ENCODE measurements at places on chromosomes 7 and 10.

DNA sequence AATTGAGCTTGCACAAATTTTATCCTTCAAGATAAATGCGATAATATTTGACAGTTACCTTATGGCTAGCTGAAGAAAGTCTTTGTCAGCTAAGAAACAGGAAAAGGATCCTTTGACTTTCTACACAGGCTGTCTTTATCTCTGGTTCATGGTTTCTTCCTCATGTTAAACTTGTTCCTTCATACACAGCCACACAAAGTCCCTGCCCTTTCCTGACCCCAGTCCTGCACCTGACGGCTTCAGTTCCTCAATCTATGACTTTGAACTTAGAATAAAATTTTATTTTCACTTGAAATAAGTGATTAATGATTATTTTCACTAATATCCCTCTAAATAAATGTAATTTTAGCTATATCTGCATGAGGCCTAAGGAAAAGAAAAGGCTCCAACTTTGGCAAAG is 77.8 kb upstream of the PRSS1 start:
- no peak for DNase-seq

DNA sequence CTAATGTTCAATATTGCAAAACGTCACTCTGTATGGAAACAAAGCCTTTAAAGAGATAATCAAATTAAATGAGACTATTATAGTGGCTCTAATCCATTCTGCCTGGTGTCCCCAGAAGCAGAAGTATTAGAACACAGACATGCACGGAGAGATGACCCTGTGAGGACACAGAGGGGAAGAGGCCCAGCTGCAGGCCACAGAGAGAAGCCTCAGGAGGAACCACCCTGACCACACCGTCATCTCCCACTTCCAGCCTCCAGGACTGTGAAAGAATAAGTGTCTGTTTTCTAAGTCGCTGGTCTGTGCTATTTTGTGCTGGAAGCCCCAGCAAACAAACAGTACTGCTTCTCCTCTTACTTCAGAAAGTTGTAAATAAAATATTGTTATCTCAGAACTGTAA is 283.5 kb upstream of the ADARB2 start:
- DNase-seq = no peak

- peak; percentile 3 for DNase-seq
Measured at GRCh38 chr7:1725199-1725690, 55.2 kb downstream of the ELFN1 start.

DNA sequence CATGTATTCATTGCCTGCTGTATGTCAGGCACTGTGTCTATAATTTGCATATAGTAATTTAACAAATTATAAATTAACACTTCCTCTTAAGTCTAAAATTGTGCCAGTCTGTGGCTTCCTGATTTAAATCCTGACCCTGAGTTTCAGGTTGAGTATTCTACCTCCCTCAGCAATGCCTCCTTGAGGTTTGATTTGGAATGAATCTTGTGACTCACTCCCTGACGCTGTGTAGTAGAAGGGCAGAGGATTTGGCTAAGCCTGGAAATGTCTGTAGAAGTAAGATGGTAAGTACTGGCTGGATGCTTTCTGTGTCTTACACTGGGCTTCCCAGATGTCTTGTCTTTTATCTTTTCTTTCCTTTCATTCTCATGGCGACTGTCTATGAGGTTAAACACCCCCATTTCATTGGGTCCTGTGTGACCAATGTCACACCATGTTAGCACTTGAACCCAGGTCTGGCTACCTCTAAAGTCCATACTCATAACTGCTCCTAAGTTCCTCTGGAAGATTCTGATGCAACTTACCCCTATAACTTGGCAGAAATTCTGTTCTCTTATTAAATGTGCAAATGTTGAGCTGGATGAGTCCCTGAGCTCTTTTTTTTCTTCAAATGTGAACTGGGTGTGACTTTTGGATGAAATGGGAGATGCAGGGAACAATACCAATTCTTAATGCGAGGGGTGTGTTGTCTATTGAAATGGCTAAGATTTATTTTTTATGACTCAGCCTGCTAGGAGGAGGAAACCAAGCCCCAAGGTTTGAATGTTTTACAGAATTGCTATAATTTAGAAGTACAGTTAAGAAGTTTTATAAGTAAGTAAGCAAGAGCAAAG is 48.5 kb downstream of the PLCE1 start:
- peak; percentile 90 for DNase-seq

- DNase-seq = no peak
Measured at GRCh38 chr7:138773817-138774216, 24.0 kb upstream of the TMEM213 start.

DNA sequence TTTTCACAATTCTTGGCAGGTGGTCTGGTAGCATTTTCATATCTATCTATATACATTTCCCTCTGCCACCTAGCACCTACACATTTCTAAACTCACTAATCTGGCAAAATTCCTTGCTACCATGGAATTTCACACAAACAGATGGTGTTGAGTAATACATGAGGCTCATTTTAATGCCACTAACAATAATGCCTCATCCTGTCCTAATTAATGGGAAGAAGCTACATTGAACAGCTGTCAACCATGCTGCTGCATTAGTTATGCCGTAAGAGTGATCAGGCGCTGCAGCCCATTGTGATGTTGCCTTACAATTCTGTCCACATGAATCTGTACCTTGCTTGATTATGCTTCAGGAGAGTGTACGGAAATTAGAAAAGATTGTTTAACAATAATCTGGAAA is 23.2 kb downstream of the COL1A2 start:
- no peak for DNase-seq

GRCh38 chr7:99824091-99824490 is 3.7 kb upstream of the CYP3A43 start:
- DNase-seq = no peak

- DNase-seq = peak; percentile 95
Measured at GRCh38 chr7:106064771-106065574, 47.1 kb downstream of the SYPL1 start.

- DNase-seq = no peak
Measured at GRCh38 chr7:44978511-44979366, at the start of gene MYO1G. MYO1G (minus strand) TSS chr7:44979015; CDS start chr7:44978961, 54 bp downstream.

DNA sequence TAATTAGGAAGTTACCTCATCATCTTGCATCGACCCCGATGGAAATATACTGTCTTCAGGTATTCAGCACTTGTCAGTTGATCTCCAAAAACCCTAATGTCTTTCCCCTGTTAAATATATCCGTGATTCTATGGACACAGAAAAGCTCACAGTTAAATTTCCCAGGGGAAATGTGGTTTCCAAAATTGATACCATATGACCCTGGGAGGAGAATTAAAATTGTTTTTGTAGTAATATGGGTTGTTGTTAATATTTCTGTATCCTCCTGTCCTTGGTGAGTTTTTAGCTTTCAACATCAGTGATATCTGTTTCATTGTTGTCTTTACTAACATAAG is 132.1 kb downstream of the CELF2 start:
- no peak for DNase-seq

DNA sequence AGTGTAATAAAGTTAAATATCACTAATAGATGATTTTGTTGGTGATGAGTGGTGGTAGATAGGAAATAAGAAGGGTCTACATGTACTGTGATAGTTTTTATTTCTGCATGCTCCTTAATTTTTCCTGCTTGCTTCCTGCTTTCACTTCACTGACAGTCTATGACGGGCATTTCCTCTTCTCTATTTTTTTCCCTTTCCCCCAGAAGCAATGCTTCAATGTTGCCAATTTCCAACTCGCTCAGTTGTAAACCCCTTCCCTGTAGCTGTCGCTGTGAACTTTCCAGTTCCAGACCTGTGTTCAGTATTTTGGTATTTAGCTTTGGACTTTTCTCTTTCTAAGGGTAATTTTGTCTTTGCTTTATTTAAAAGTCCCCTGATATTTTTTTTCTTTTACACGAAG is 123.5 kb upstream of the AGR3 start:
- DNase-seq = no peak

DNA sequence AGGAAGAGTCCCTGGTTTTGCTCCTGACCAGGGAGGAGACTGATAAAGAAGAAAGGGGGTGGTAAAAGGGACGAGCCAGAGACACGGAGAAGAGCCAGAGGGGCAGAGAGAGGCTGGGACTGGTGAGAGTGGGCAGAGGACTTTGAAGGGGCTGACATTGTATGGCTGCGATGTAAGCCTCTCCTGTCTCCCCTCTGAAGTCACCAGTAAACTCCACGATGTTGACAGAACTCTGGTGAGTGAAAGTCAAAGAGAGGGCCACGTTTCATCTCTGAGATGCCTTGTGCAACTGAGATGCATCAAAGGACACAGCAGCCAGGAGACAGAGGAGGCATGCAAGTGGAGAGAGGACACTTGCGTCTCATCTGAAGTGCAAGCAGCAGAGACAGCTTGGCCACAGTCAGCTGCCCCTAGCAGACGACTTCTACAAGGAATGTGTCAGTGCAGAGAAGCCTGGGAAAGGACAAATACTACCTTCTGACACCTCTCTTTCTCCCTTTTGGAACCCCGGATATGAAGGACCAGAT is 54.3 kb downstream of the SMKR1 start:
- DNase-seq = no peak

- DNase-seq = no peak
Measured at GRCh38 chr10:24824124-24824523, 100.4 kb upstream of the ARHGAP21 start.

DNA sequence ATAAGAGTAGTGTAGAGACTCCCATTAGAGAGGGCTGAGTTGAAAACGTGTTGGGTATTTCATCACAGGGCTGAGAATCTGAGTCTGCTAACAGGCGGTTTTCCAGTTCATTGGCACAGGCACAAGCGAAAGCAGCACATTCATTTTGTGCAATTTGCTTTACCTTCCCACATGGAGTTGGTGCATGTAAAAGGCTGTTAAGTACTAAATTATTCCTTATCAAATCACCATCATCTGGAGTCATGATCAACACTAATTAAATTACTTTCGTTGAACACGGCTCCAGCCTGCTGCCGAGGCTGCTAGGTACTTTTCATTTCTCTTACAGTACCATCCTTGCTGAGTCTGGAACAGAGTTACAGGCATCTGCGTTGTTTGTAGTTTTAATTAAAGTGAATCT is 43.8 kb downstream of the ETV1 start:
- peak; percentile 18 for DNase-seq

DNA sequence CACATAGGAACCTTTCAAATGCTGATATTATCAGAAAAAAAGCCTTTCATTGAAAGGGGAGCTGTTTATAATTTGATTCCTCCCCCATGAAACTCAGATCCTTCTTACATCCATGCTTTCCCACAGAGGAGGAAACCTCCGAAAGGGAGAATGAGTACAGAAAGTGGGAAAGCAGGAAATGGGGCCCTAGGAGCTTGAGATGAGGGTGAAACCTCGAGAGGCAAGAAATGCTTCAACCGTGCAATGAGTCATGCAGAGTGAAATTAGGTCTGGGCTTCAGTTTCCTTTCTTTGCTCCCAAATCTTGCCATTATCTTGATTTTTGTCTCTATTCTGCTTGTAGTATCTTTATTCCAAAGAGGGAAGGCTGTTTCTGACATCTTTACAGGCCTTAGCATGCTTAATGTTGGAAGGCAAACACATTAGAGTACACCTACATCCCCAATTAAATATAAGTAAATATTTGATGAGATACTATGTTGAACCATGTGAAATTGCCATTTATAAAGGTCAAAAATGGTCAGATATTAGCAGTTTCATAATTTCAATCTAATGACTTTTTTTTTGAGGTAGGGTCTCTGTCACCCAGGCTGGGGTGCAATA is 79.1 kb downstream of the NAMPT start:
- DNase-seq = no peak

DNA sequence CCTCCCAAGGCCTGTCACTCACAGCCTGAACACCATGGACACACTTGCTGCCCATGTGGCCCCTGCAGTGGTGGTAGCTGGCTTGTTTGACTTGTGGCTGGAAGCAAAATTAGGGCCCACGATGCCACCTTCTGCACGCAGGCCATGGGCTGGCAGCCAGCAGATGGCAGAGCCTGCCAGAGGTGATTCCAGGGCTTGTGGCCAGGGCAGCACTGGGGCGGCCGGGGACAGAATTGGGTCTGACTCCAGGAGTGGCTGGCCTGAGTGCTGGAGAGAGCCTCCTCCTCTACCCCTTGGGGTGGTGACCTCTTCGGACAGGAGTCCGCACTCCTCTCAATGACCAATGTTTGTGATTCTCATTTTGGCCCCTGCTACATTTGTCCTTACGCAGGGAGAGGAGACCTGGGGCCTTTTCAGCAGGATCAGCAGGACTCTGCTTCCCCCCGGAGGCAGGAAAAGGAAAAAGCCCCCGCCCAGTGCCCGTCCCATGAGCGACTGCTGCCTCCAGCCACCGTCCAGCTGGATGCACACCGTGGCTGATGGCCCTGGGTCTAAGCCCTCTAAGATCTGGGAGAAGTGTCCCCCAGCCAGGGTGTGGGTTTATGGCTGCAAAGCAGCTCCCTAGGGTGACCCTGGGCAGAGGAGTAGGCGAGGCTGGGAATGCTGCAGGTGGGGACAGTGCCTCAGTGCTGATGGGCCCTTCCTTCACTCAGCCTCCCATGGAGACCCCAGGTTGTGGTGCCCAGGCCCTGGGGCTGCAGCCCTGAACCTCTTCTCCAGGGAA is 26.5 kb downstream of the DNAJB12 start:
- DNase-seq = peak; percentile 59

- peak; percentile 95 for DNase-seq
Measured at GRCh38 chr7:105876091-105876963, at the start of gene ATXN7L1. ATXN7L1 (minus strand) TSS chr7:105876599; CDS start chr7:105876558, 41 bp downstream.

DNA sequence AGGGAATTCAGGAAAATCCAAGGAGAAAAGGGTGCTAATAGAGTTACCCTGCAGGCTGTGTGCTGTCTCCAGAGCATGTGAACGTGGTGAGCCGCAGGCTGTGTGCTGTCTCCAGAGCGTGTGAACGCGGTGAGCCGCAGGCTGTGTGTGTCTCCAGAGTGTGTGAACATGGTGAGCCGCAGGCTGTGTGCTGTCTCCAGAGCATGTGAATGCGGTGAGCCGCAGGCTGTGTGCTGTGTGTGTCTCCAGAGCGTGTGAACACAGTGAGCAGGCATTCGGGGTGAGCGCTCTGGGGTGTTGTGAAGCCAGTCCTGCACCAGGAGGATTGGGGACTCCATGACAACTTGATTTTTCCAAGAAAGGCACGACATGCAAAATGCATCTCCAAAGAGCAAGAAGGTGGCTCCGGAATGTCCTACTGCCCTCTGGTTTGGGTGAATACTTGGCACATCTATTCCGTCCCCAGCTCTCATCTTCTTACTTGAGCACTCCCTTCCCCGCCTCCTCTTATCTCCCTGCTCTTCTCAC is 407.9 kb upstream of the SHH start:
- no peak for DNase-seq

GRCh38 chr7:127337581-127337980 is 54.9 kb downstream of the ZNF800 start:
- no peak for DNase-seq

DNA sequence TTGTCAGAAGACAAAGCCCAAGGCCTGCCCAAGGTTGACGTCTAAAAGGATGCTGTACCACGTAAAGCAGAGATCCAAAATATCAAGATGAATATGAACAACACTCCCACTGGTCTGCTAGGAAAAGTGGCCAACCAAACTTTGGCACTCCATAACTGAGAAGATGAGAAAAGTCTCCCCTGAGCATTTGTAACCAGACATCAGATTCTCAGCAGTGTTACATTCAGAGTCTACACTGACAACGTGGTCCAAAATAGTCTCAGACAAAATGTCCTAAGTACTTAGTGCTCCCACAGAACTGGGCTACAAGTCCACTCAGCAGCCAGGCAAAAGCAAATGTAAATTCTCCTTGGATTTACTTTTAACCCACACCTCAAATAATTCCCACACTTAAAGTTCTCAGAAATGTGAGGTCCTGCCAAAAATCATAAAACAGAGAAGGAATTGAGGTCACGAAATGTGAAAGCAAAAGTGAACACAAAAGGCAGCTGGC is 185.1 kb upstream of the NOBOX start:
- DNase-seq = no peak
